ENCODE measurements at places on chromosomes 11 and 22.

DNA sequence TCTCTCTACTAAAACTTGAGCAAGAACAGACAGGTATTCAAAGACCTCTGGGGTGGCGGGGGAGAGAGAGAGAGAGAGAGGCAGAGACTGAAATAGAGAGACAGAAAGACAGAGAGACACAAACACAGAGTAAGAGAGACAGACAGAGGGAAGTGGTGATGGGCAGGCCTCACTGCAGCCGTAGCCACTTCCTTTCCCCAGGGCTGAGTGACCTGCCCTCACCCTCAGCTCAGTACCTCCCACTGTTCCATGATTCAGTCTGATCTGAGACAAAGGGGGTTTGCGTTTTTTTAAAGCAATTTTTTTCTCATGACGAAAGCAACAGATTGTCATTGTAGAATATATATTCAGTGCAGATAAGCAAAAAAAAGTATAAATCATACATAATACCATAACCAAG is 607.9 kb upstream of the B3GAT1 start:
- no peak for DNase-seq

DNA sequence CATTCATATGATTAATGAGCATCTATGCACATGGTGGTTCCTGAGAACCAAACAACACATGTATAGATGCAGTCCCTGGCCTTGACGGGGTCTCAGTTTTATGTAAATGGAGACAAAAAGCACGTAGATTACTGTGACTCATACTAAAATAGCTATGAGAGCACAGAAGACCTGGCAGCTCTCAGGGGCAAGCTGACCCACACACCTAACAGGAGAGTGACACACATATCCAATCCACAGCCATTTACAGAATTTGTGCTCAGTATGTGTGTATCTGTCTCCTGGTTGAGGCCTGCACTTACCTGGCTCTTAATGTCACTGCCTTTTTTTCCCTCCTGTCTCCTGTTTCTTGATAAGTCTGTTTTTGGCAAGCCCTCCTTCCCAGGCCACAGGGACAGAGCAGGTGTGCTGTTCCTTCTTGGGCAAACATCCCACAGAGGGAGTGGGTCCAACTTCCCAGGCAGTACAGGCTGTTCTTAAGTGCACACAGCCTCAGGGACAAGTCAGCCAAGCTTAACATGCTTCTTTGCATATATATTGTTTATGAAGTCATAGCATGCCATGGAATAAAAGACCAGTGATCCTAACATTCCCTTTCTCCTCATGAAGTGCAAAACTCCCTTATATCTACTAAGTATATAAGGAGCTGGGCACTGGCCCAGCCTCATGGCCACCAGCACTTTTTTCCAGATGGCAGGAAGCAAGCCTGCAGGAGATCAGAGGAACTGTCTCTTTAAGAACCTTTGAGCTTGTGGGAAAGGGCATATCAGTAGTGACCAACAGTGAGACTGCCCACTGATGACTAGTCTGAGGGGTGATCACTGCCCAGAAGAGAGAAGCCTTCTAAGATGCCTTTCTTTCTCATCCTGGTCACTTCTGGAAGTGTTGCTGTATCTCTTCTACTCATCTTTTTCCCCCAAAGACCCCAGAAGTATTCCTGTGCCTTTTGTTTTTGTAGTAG is 124.7 kb upstream of the CCDC90B start:
- no peak for DNase-seq

- DNase-seq, result no peak
Measured at GRCh38 chr11:69027704-69028372, 14.8 kb upstream of the MRGPRF start.

- no peak for DNase-seq
Measured at GRCh38 chr11:64036087-64037026, 626 bp downstream of the FLRT1 start.

- DNase-seq, result no peak
Measured at GRCh38 chr22:38112381-38112780, 1.9 kb upstream of the BAIAP2L2 start.

DNA sequence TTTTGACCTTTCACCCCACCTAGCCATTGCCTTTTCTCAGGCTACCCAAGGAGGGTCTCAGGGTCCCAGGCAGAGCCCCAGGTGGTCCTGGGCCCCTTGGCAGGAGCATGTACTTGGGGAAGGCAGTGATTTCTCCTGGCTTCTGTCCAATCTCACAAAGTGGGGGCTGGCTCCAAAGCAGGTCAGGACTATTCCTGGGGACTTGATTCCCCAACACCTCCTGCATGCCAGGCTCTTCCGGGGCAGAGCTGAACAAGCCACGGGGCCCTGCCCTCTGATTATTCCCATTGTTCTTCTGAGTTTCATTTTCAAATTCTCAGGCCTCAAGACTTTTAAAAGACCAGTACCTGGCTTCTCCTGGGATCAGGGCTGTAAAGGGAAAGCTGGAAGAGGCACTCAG is 1.5 kb upstream of the TCF20 start:
- no peak for DNase-seq

- no peak for DNase-seq
Measured at GRCh38 chr11:62889484-62890437, 9.1 kb downstream of the SLC3A2 start.

- DNase-seq, result no peak
Measured at GRCh38 chr11:46001448-46001914, 79.0 kb downstream of the LARGE2 start.

DNA sequence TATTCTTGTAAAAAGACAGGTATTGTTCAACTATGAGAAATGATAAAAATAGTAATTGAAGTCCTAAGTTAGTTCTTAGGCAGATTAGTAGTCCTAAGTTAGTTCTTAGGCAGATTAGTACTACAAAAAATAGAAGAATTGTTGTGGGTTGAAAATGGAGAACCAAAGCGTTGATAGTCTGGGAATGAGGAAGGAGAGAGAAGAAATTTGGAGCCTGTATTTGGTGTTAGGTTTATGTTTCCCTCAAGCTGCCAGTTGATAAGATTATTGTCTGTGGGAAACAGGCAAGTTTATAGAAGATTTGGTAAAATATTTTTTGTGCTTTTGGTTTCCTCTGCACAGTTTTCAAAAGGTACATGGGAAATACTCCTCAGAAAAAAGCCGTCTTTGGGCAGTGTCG is 3.6 kb downstream of the BCO2 start:
- DNase-seq, result no peak

- peak; percentile 44 for DNase-seq
Measured at GRCh38 chr22:44665115-44665514, 36.9 kb upstream of the PRR5 start.

DNA sequence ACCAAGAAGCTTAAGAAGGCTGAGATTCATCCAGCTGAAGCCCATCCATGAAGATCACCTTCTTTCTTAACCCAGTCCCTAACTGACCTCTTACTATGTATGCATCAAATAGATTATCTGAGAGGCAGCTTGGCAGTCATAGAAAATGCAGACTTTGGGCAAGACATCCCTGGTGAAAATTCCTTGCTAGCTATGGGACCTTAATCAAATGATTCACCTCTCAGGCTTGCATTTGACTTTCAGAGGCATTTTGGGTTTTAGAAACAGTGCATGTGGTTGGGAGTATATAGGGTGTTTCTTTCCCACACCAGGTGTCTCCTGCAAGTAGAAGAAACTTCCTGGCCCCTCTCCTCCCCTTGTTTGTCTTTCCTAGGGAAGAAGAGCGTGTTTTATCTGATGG is 188.5 kb upstream of the ISX start:
- no peak for DNase-seq

- DNase-seq, result no peak
Measured at GRCh38 chr22:35258191-35258988, 1.1 kb downstream of the HMGXB4 start.

DNA sequence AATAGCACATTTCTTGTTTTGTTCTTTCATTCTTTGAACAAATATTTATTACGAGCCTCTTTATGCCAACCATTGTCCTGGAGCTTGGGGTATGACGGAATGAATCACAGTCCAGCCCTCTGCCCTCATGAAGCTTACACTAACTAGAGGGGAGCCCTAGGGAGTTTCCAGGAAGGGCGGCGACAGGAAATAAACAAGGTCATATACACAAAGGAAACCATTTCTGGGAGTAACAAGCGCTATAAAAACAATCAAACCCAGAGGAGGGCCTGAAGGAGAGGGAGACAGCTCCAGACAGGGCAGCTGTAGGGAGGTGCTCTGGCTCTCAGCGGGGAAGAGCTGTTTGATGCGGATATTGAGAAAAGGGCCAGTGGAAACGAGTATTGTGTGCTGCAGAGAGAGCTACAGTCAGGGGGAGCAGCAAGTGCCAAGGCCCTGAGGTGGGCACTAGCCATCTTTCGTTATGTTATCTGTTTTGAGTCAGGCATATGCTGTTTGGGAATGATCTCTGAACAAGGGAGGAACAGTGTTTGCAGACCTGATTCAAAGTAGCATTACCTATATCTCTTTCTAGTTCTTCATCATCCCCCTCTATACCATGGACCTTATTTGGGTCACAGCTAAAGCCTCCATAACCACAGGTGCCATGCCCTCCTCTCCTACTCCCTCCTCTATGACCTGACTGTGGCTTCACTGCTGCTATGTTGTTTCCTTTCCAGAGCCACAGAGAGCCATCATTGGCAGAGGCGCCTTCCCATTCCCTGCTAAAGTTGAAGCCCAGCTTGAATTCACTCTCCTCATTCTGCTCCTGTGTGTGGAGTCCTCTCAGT is 15.3 kb upstream of the ZBTB16 start:
- DNase-seq, result no peak

- DNase-seq, result no peak
Measured at GRCh38 chr11:65968600-65969482, 7.3 kb downstream of the SART1 start.

DNA sequence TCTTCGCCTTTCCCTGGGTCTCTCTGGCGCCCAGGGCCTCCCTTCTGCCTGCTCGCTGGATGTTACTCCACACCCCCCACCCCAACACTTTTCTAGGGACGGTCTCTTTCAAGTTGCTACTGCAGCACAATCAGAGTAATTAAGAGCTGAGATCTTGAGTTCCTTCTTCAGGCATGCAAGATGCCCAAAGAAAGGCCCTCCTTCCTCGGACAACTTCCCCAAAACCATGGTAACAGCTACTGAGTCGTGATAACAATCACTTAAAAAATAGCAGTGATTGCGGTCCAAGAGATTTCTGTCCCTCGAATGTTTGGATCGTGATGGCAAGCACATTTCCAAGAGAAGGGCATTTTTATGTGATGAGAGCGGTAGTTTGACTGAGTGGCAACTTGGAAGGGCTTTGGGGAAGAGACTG is 638 bp upstream of the TENM4 start:
- DNase-seq, result no peak
